ENCODE measurements at places on chromosomes 11 and 22. TPM values are rescaled to one million over a fixed set of nuclear protein-coding genes. Genes with fewer than 3 reads are reported as not detected.

- DNase-seq, result no peak
Measured at GRCh38 chr11:60766547-60766946, 9.9 kb downstream of the MS4A15 start.

The BCO2 gene
- 1.0 TPM for total RNA-seq

DNA sequence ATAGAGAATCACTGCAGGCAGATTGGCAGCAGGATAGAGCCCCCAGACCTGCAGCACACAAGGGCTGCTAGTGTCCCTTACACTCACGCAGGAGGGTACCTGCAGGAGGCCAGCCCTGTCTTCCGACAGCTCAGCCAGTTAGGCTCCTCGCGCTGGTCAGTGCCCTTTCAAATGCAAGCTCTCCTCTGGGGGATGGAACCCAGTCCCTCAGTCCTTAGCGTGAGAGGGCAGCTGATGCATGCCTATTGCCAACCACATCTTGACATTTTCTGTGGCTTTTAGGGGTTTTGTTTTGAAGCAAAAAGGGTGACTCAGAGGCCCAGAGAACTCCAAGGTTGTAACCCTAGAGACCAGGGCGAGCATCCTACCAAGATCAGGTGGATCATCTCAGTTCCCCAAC is 40.0 kb downstream of the WNT11 start:
- DNase-seq, result peak; percentile 35

GRCh38 chr22:42752230-42752746 is 31.6 kb upstream of the A4GALT start:
- no peak for DNase-seq

DNA sequence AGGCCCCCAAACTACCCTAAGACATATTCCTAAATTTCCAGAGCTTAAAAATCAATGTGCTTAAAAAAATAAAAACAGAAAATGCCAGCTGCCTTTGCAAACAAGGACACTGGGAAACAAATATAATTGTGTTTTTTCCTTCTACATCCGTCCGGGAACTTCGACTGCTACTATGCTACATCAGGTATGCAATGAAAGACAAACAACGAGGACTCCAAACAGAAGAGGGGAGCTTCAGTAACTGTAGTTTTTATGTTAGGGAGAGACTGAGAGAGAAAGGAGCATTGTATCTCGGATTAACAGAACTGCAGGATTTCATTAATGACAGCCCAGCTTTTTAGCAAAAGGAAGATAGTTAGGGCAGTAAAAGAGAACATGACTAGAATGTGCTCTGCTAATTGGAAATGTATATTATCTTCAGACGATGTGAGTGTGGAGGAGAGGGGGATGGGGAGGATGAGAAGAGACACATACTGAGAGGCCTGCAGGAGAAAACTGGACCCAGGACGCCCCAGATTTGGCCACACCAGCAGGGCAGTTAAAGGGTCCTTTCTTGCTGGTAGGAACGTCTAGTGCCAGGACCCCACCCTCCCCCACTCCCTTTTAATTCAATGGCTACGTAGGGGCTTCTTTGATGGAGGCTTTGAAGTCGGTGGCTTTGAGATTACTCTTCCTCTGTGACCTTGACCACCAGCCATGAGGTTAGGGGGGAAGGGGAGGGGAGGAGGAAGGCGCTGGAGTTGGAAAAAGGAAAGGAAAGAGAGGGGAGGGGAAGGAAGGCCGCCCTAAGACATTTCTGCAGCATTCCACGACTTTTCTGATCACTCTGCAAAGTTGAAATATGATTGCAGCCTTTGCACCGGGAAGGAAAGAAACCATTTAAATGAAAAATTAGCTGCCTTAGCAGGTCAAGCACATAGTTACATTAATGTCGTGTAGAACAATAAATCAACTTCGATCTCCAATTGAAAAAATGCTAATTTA is 187.1 kb downstream of the BLID start:
- DNase-seq, result no peak

- no peak for DNase-seq
Measured at GRCh38 chr11:78289552-78290292, 101.0 kb downstream of the USP35 start.

DNA sequence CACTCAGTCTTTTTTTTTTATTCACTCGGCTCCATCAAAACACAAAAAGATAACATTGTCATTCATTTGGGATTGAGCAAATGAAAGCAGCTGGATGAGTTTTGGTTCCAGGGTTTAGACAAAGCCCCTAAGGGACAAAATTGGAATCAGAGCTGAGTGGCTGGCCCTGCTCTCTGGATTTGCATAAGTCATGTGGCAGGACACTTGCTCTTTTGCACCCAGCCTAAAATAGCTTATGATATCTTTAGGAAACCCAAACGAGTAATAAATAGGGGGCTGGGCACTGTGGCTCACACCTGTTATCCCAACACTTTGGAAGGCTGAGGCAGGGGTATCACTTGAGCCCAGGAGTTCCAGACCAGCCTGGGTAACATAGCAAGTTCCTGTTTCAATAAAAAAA is 11.0 kb upstream of the TMEM121B start:
- no peak for DNase-seq

GRCh38 chr11:1050581-1051355 is 14.2 kb upstream of the MUC6 start:
- peak; percentile 78 for DNase-seq

- DNase-seq, result peak; percentile 24
Measured at GRCh38 chr11:12411806-12412727, 34.7 kb downstream of the PARVA start.

The C11orf91 gene
- total RNA-seq, result not detected

- DNase-seq, result no peak
Measured at GRCh38 chr22:27318516-27318915, 483.0 kb downstream of the MN1 start.

GRCh38 chr11:93653571-93653970 is 7.9 kb upstream of the CEP295 start:
- no peak for DNase-seq

DNA sequence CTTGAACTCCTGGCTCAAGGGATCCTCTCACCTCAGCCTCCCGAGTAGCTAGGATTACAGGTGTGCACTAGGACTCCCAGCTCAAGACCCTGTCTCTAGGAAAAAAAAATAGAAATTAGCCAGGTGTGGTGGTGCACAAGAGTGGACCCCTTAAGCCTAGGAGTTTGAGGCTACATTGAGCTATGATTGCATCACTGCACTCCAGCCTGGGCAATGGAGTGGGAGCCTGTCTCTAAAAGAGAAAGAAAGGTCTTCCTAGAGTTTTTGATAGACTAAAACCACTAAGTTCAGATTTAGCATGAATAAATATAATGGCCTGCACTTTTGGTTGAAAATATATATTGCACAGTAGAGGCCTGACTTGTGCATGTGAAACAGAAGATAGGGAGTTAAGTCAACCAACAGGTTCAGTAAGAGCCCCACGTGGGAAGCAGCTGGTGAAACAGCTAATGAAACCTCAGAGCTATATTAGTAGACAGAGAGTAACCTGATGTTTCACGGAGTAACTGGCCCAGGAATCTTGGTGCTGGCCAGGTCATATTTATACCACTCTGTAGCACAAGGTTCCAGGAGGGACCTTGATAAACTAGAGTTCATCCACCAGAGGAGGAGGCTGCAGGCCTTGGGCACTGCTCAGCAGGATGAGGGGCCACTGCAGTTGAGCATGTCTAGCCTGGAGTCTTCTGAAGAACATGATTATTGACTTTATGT is 4.6 kb upstream of the MICAL3 start:
- no peak for DNase-seq

DNA sequence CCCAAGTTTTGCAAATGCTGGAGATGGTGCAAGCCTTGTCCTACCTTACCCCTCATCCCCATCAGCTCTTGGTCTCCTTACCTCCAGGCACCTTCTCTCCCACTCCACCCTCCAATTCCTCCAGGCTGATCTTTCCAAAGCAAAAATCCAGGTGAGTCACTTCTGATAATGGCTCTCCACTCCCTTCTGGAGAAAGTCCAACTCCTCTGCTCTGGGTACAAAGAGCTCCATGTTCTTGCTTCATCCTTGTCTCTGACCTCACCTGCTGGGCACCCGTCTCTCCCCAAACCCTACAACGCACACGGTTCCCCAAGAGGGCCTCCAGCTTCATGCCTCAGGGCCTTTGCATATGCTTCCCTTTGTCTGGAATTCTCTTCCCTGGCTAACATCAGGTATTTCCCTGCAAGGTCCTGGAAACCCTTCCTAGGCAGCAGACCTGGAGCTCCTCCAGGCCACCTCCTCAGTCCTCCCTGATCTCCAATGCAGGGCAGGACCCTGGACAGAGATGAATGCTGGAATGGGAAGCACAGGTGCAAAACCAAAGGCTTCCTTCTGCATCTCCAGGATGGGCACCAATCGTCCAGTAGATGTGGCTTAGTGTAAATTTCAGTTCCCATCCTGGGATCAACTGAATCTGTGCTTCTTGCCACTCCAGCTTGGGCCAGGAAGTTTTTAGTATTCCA is 22.7 kb downstream of the IFT27 start:
- DNase-seq, result no peak

- DNase-seq, result no peak
Measured at GRCh38 chr11:61290905-61291690, 4.0 kb downstream of the VWCE start.

DNA sequence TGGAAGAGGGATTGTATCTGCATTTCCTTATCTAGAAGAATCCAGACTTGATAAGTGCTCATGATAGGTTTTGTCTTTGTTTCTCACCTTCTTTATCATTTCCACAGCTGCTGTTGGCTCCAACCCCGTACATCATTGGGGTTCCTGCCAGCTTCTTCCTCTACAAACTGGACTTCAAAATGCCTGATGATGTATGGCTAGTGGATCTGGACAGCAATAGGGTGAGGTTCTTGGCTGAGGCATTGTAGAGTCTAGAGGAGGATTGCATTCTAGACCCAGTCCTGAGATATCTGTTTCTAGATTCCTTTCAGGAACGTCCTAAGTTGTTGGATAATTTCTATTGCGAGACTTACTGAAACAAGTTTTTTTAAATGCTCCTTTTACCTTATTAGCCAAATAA is 8.1 kb downstream of the MADD start:
- DNase-seq, result no peak

DNA sequence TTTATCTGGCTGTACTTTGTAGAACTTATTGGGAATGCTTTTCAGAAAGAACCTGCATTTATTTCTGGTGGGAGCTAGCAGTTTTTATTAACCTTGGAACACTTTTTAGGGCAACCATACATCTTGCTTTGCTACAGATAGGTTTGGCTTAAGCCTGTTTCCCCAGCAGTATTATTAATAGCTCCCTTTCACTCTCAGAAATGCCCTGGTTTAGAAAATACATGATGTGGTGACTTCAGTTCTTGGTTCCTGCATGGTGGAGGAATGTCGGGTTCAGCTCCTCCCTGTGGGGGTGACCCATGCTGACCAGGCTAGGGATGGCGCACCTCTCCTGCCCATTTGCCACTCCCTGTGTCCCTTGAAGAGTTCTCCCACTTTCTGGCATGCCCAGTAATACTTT is 28.2 kb downstream of the ZBED4 start:
- no peak for DNase-seq

DNA sequence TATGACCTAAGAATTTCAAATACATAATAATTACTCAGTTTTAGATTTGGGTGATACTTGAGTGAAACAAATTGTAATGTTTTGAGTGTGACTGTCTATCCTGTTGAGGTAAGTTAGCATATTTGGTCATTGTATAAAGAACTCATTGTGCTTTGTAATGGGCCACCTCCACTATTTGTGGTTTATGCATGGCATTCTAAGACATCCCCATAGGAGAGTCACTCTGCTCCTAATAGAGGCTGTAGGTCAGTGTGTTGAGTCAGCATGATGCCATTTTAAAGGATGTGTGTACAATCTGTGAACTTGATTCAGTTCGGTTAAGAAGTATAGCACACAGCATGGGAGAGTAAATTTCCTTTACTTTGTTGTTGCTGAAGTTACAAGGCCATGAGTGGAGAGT is 1112.4 kb downstream of the JRKL start:
- DNase-seq, result no peak

- no peak for DNase-seq
Measured at GRCh38 chr11:86159581-86159891, 85.0 kb upstream of the EED start.

GRCh38 chr11:73189315-73189714 is 28.8 kb upstream of the P2RY2 start:
- DNase-seq, result no peak

The UBXN1 gene
- total RNA-seq, result 139 TPM

DNA sequence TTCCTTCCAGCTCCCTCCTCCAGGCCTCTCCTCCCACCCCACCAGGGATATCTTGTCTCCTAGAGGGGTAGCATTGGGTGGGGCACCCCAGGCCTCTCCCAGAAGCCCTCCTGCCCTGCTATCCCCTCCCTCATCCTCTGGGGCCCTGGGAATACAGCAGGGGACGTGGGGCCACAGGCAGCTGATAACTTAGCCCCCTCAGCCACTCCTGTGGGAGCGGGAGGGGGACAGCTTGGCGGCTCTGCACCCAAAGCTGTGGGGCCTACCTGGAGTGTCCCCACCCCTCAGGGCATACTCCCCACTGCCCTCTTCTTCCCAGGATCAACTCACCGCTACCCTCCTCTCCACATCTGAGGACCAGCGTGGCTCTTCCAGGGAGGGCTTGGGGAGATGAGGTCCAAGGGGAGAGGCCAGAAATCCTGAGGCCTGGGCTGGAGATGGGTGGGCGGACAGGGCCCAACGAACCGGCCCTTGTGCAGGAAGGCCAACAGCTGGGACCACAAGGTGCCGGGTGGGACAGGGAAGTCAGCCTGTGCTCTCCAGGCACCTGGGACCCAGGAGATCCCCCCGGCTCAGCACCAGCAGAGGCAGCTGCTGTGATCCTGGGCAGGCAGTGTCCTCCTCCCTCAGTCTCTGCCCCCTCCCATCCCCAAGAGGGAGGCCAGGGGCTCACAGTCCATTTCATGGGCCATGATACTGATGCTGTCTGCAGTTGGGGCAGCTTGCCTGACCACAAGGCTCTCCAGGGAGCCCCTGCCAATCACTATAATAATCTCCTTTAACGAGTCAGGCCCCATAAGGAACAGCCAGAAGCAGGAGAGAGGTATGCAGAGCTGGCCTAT is 23.2 kb downstream of the NEAT1 start:
- DNase-seq, result no peak

The TRIM48 gene
- not detected for total RNA-seq

The SAA1 gene
- not detected for total RNA-seq

DNA sequence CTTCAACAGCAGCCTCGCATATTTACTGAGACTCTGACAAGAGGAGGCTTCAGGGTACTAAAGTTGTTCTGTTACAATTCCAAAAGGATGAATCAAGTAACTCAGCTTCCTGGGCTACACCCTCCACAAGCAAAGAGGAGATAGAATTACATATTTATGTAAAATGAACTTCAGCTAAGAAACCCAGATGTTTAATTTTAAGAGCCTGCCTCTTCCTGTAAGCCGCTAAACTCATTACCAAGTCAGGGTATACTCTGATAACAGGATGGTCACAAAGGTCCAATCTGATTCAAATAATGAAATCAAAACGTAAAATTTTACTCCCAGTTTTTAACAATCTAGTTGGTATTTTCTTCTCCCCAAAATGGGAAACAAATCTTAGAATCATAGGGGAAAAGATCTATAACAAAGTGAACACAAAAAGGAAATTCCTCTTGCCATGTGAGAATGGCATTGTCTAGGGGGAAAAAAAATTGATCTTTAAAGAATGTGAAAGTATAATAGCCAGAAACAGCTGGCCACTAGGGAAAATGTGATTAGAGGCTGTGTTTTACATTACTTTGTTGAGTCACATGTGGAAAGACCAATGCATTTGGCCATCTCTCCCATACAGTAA is 30.9 kb downstream of the CHEK2 start:
- no peak for DNase-seq

Measured in activated CD4-positive, alpha-beta memory T cell treated with anti-CD3 and anti-CD28 coated beads, Interleukin-2, amount 10 ng/mL, durations not matched to agents 7 days and 5 days (primary cell).